Activated naive CD4-positive, alpha-beta T cell treated with anti-CD3 and anti-CD28 coated beads, Interleukin-2, amount 50 U/mL, for 16 hours (primary cell): ENCODE measurements at places on chromosomes 7 and 10.

DNA sequence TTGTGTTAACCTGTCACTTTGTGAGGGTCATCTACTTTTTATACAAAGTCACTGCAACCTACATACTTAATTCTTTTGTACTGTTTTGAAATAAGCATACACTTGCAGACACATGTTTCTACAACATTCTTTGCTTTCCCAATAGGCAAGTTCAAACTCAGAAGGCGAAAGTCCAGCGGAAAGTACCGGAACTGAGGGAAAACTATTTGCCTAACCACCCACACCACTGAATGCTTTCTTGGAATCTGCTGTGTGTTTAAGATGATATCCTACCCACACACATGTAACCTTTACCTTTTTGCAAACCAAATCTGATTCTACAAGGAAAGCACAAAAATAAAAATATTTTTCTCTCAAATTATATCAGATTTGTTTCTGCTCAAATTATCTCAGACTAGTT lies 139.4 kb upstream of the AGR3 start:
- DNase-seq: no peak

DNA sequence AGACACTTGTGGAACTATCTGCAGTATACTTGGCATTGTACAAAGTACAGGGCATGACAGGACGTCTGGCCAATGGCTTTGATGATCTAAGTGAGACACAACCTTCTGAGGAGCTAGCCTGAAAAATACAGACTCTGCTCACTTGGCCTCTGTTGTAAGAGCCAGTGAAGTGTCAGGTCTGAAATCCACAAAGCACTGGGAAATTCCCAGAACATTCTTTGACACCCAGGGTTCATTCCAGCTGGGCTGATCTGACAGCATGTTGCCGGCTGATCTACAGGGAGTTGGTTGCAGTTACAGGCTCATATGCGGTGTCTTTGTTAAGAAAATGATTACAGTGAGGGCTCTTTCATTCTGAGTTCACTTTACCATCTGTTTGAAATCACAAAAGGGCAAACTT lies 354.6 kb downstream of the PHF14 start:
- no peak for DNase-seq

DNA sequence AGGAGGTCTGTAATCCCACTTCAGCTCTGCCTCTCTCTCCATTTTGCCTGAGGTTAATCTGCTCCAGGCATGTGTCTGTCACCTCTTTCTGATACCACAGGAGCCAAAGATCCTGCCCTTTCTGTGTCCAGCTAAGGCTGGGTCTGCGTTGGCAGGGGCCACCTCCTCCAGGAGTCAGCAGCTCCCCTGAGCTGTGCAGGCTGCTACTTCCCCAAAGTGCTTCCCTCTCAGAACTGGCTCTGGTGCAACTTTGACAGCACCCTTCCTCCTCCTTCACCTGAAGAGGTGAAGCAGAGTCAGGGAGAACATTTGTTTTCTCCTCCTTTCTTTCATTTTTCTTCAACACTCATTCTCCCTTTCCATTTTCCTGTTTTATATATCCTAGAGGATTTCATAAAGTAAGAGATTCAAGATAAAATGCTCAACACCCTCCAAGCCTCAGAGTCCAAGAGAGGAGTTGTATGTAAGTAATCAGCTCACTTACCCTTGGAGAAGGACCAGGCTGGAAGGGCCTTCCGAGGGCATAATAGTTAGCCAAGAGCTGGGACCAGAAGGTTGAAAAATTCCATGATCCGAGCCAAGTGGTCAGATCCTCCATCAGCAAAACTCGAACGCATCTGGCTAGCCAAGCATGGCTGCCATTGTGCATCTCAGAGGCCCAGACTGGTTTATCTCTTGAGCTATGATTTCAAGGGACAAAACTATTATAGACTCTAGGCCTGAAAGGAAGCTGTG lies 257.3 kb downstream of the PTEN start:
- no peak for DNase-seq

DNA sequence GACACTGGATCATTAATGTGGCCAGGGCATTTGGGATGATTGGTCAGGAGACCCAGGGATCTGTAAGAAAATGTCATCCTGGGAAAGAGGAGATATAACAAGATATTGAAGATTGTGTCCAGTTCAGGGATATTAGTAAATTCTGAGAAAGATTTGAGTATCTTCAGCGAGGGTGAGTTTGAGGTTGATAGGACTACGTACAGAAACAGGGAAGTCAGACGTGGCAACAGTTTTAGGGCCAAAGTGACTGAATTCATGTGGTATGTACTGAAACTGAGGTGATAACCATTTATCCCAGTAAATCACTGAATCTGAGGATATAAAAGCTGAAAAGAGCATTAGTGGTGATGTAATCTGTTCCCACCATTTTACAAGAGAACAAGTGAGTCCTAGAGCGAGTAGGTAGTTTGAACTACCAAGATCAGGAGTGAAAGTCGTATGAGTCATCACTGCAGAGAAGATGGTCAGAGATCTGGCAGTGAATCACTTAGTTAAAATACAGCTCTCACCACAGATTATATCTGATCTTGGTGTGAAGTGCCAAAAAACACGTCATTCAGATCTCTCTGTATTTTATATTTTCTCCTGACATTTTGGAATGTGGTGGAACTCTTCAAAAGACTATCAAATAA lies 220.5 kb downstream of the CDK14 start:
- DNase-seq: no peak

- no peak for DNase-seq
Observed at GRCh38 chr7:30764030-30764975, 6.9 kb upstream of the MINDY4 start.

DNA sequence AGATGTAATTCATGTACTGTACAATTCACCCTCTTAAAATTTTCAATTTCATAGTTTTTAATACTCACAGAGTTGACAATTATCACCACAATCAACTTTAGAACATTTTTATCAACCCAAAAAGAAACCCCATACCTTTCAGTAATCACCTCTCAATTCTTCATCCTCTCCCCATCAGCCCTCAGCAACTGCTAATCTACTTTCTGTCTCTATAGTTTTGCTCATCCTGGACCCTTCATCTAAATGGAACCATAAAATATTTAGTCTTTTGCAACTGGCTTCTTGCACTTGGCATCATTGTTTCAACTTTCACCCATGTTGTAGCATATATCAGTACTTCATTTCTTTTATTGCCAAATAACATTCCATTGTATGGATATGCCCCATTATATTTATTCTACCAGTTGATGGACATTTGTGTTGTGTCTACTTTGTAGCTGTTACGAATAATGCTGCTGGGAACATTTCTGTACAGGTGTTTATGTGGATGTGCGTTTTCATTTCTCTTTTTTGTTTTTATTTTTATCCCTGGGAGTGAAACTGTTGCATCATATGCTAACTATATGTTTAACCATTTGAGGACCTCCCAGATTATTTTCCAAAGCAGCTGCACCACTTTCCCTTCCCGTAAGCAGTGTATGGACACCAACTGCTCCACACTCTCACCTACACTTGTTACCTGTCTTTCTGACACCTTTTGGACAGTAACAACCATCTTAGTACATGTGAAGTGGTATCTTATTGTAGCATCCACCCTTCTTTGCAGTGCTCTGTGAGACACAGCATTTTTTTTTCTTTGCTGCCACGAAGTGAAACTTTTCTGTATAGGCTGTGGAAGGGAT lies 65.4 kb upstream of the APBB1IP start:
- no peak for DNase-seq

- no peak for DNase-seq
Observed at GRCh38 chr10:3995302-3996210, 210.5 kb upstream of the KLF6 start.

DNA sequence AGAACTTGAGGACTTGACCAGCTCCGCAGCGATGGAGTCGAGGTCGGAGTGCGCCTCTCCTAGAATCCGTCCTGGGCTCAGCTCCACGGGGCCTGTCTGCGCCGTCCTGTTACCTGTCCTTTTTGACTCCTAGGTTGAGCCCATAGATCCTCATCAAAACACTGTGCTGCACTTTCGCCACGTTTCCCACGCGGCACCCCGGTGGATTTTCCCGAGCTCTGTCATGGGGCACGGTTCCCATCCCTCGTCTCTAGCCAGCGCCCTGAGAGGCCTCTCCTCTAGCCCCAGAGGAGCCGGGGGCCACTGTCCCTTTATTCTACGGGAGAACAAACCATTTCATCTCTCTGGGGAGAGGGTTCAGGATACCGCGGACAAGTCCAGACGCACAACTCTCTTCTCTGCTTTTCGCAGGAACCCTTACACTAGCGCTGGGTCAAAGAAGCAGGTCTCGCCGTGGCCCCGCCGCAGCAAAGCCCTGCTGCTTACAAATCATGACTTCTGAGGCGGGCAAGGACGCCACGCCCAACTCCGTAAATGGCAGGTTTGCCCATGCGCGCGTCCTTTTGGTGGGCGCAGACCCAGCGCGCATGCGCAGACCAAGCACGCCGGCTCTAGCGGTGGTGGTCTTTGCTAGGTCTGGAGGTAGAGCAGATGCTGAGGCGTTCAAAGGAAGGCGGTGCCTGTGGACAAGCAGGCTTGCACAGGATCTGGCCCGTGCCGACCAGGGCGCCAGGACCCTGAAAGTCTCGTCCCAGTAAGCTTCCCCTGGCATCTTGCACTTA lies 10.3 kb upstream of the ANKRD7 start:
- DNase-seq: peak; percentile 78

DNA sequence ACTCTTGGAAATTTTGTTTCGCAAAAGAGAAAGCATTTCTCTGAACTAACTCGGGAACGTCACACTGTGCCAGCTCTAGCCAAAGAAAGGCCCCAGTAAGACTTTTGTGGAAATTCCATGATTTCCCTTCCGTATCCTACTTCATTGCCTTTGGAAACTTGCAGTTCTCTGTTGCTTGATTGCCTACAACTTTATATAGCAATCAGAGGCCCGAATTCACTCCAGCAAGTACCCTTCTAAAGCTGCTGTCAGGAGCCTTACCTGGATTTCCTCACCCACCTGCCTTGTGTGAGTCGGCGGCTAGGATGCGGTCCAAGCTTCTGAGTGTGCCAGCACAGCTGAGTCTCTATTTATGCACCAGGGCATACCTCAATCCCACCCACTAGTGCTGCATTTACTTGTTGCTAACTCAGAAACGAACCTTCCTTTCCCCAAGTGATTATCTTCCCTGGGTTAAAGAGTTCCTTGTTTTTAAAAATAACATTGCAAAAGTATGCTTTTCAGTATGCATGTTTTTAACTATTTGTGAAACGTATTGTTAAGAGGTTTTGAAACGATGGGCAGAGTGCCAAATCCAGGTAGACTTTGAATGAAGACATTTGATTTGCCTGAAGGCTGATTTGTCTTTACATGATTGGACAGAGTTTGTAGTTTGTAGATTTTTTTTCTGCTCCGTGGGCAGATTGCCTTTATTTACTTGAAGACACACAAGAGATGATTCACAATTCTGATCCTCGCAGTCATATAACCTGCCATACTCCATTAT lies at the start of gene AGR2:
AGR2 (minus strand) TSS at position 326 of the 766 bp plus-strand sequence. CDS start 3,203 bp downstream, outside the sequence.
- no peak for DNase-seq

DNA sequence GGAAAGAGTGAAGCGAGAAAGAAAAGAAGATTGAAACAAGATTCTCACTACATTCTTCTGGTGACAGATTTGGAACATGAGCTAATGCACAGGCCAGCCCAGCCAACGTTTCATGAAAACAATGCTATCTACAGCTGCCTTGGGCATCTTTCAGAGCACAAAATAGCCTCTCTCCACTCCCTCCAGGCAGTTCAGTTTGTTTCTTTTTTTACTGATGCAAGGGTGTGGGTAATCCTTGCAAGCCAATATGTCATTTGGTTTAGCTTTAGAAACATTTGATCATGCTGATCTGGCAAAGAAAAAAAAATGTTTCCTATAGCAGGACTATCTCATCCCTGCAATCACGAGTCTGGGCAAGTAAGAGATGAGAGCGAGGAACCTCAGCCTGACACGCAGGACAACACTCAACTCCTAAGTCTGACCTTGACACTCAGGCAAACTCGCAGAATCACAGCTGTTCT lies 35.9 kb downstream of the SVIL start:
- no peak for DNase-seq

GRCh38 chr10:116256752-116257259 lies 16.2 kb downstream of the GFRA1 start:
- DNase-seq: no peak

DNA sequence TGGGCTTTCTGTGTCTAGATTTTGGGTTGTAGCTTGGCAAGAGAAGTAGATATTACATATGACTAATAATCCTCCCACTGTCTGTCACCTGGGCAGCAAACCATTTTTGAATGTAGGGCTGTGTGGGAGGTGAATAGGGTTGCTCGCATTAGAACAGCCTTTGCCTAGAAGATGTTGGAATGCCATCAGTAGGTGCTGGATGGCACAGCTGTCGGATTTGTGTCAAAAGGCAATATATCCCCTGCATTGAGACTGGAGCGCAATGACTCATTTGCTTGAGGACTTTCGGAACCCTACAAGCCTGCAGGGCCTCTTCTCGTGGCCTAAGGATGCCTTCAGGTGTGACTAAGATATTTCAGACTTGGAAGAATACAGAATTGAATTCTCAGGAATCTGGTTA lies 323.8 kb downstream of the GPR158 start:
- no peak for DNase-seq

GRCh38 chr7:83467493-83467892 lies 181.4 kb downstream of the SEMA3E start:
- no peak for DNase-seq

DNA sequence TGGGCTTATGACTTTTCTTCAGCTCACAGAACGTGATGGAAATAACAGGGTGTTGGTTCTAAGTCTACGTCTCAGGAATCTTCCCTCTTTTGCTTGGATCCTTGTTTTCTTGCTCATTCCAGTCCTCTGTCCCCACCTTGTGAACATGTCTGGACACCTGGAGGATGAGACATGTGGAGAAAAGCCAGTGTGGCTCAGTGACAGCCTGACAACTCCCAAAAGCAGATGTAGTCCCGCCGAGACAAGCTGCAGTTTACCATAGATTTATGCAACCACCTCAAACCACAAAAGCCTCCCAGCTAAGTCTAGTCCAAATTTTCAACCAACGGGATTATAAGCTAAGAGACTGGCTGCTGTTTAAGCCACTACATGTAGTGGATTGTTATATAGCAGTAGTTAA lies 476.1 kb downstream of the SH2D4B start:
- DNase-seq: no peak

- DNase-seq: no peak
Observed at GRCh38 chr7:127876393-127876792, 154.8 kb downstream of the LRRC4 start.

- DNase-seq: no peak
Observed at GRCh38 chr7:73905360-73905759, 44.4 kb downstream of the TMEM270 start.

DNA sequence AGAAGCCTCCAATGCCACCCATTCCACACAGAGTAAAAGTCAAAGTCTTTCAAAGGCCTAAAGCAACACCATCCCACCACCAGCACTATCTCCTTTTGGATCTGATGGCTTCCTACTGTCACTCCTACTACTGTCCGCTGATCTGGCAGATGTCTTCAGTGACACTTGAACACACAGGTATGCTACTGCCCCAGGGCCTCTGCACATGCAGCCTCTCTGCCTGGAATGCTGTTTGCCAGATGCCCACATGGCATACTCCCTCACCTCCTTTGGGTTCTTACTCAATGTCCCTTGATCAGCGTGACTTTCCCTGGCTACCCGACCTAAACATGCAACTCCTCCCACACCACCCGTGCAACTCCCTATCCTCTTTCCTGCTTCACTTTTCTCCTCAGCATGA lies 512.4 kb downstream of the KCNMA1 start:
- DNase-seq: no peak

- DNase-seq: no peak
Observed at GRCh38 chr10:33657154-33657908, 322.9 kb upstream of the NRP1 start.

- no peak for DNase-seq
Observed at GRCh38 chr10:68561865-68562649, 1.9 kb downstream of the TET1 start.
